ENCODE measurements at places on chromosomes 3 and 15. TPM values are rescaled to one million over a fixed set of nuclear protein-coding genes. Genes with fewer than 3 reads are reported as not detected.

DNA sequence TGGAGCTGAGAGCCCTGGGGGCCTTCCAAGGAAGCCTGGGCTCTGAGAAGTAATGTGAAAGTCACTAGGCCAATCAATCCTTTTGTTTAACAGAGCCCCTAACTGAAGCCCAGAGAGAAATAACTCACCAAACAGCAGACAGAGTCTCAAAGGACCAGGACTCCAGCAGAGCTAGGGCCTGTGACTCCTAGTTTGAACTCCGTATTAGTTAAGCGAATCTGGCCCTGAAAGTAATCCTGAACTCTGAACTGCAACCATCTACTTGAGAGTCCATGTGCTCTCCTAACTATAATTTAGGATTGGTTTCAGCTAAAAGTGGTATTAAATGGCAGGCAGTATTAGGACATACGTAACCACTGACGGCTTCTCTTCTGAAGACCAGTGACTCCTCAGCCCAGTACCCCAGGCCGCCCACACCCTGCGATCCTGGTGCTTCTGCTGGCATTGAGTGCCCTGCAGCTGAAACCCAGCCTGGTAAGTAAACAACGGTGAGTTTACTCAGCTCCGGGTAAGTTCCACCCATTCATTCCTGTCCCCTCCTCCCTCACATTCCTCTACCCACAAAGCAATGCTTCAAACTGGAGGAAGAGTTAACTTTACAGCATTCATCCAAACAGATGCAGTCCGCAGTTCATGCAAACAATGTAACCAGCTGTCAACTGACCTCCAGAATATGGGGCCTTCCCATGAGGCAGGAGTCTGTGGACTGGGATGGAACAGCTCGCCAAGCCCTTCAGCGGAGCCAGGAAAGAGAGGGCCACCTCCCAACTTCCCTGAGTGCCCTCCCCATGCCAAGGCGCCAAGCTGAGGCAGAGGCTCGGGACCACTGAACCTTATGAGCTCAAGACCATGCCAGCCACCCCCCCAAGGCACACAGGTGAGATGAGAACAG, 7.3 kb downstream of the MYO5C start:
- DNase-seq: no peak

DNA sequence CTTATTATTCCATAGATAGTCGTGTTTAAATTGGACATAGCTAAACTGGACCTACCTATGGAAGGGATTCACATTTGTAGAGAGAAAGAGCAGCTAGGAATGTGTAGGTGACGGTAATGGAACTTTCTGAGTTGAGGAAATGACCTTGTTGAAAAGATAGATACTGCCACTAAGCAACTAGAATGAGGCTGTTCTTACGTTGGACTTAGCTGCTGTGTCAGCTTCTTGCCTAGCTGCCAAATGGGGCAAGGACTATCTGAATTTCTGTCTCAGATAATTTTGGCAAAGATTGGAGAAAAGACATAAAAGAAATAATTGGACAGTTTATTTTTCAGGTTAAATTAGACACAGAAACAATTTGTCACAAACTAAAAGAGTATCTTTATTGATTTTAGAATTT, 68.8 kb downstream of the MEF2A start:
- DNase-seq: no peak

DNA sequence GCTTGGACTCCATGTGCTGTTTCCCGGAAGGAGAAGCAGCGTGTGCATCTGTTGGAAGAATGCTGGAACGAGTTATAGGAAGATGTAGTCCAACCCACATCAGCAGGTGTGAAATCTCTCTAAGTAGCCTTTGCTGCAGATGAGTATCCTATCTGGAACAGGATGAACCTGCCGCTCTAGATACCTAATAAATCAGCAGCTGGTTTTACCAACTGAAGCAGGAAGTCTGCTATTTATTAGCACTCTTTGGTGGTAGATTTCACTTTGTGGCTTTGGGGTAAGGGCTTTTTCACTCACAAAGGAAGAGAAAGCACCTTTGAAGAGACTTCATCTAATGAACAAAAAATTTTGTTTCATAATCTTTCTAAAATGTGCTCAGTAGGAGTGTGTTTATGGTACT, 66.4 kb downstream of the DCUN1D1 start:
- DNase-seq: no peak

DNA sequence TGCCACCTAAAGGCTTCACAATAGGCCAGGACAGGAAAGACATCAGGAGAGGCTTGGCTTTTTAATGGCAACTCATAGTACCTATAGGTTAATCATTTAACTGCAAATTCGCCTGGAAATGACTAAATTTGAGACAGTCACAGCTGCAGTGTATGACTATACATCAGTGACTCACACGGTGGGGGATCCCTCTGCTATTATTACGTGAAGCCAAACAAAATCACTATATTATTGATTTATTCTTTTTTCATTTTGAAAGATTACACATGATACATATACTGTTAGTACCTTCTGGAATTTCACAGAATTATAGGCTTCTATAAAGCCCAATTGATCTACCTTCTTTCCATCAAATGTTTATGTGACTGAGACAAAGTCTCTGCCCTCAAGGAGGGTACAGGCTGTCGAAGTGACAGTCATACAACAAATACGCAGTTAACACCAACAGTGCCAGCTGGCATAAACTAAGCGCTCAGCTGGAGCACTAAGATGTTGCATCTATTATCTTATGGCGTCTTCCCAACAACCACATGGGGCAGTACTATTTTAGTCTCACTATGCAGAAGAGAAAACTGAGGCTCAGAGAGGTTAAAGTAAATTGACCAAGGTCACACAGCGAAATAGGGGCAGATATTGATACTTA, 82.0 kb upstream of the LMOD3 start:
- no peak for DNase-seq

GRCh38 chr3:14889943-14890342, 57.4 kb upstream of the NR2C2 start:
- no peak for DNase-seq

DNA sequence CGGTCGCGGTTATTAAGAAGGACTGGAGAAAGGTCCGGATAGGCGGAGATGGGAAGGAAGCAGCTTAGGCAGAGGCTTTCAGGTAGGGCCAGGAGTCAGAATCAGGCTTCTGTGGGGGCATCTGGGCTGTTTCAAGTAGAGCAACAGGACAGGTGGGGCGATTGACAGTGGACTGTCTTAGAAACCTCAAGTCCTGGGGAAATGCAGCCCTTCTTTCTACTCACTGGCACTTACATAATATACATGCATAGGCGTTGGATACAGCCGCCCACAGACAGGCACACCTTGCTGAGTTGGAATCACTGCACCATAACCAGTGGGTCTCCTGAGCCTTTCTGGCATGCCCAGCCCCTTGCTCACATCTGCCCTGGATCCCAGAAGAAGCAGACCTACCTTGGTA, 730 bp downstream of the MYD88 start:
- DNase-seq: no peak

DNA sequence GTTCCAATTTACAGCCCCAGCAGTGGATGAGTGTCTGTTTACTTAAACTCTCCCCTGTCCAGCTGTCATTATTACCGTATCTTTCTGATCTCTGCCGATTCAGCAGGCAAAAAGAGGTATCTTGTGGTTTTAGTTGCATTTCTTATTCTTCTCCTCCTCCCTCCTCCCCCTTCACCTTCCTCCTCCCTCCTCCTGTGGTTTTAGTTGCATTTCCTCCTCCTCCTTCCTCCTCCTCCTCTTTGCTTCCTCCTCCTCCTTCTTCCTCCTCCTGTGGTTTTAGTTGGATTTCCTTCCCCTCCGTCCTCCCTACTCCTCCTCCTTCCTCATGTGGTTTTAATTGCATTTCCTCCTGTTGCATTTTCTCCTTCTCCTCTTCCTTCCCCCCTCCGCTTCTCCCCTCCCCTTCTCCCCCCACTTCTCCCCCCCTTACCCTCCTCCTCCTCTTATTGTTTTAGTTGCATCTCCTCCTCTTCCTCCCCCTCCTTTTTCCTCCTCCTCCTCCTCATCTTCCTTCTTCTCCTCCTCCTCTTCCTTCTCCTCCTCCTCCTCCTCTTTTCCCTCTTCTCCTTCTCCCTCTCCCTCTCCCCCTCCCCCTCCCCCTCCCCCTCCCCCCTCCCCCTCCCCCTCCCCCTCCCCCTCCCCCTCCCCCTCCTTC, 25.3 kb upstream of the VPS33B start:
- no peak for DNase-seq

- peak; percentile 89 for DNase-seq
These were observed 1.2 kb downstream of the ERC2 start for GRCh38 chr3:56467108-56467507.

- no peak for DNase-seq
These were observed 1033.3 kb downstream of the IGSF11 start for GRCh38 chr3:118001380-118001779.

CKMT1B gene
- polyA plus RNA-seq: 1.8 TPM

- no peak for DNase-seq
These were observed 275.5 kb upstream of the AZI2 start for GRCh38 chr3:28624084-28624483.

MYD88 gene
- polyA plus RNA-seq: 24.0 TPM
